ENCODE measurements at places on chromosomes 6 and 20. TPM values are rescaled to one million over a fixed set of nuclear protein-coding genes. Genes with fewer than 3 reads are reported as not detected.

DNA sequence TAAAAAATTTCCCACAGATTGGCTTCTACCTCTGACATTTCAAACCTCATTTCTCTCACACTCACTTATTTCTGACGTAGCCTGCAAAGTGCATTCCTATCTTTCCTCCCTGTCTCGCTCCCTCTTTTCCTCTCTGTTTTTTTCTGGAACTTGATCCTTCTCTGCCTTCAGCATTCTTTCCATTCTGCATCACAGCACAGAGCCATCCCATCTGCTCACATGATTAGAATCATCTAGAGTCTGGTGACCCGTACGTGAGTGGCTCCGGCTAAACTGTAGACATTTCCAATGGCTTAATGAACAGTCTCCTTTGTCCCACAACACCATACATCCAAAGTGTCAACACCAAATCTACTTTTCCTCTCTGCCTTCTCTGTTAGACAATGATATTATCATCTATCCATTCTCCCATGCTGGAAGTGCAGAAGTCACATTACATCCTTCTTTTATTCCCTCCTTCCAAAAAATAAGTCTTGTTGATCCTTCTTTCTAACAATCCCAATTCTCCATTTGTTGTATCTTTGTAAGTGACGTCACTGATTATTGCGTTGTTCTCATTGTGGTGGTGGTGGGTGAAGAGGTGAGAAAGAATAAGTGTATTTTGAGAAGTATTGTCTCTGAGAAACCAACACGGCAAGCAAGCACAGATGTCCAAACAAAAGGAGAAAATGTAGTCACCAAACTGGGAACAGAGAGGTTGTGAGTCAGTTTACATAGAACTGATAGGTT is 41.6 kb downstream of the OPRM1 start:
- no peak for DNase-seq

- no peak for DNase-seq
Observed at GRCh38 chr6:39452306-39453145, 130.0 kb upstream of the KCNK16 start.

The KCNS1 gene
- not detected for total RNA-seq

The RAET1L gene
- 1.5 TPM for total RNA-seq

The SIGLEC1 gene
- not detected for total RNA-seq

The EGFL8 gene
- total RNA-seq: 4.5 TPM

The FAM184A gene
- not detected for total RNA-seq

Measured in HT-29 (cell line).